Spleen (tissue), 13 donors: ENCODE measurements at places on chromosomes 5 and 9. TPM values are rescaled to one million over a fixed set of nuclear protein-coding genes. Genes with fewer than 3 reads are reported as not detected.

Gene ALG2
- total RNA-seq = 27.2 TPM

Gene ZFP2
- 2.2 TPM for total RNA-seq

GRCh38 chr9:96014078-96014477 lies 138.6 kb downstream of the ERCC6L2 start:
- DNase-seq = peak; percentile 82
- H3K4me1 ChIP-seq = peaks cover 44% of the 10 kb centered on the region
- no peak overlapping the region for H3K4me3 ChIP-seq
- no peaks in the 10 kb centered on the region for H3K27me3 ChIP-seq

- no peak for DNase-seq
- H3K27ac ChIP-seq = peak overlapping the region; percentile 62
- H3K36me3 ChIP-seq = no peaks in the 10 kb centered on the region
Measured at GRCh38 chr9:73202980-73203379, 51.3 kb downstream of the ANXA1 start.

- no peaks in the 10 kb centered on the region for H3K36me3 ChIP-seq
- no peaks in the 10 kb centered on the region for H3K27me3 ChIP-seq
- no peaks in the 10 kb centered on the region for H3K4me1 ChIP-seq
- no peak overlapping the region for H3K4me3 ChIP-seq
- no peak for DNase-seq
- no peak overlapping the region for H3K27ac ChIP-seq
Measured at GRCh38 chr5:5398071-5398470, 24.4 kb upstream of the ICE1 start.
